ENCODE measurements at places on chromosomes 3 and 15.

- peak; percentile 91 for DNase-seq
These were observed 37.5 kb downstream of the CD86 start for GRCh38 chr3:122092460-122093165.

DNA sequence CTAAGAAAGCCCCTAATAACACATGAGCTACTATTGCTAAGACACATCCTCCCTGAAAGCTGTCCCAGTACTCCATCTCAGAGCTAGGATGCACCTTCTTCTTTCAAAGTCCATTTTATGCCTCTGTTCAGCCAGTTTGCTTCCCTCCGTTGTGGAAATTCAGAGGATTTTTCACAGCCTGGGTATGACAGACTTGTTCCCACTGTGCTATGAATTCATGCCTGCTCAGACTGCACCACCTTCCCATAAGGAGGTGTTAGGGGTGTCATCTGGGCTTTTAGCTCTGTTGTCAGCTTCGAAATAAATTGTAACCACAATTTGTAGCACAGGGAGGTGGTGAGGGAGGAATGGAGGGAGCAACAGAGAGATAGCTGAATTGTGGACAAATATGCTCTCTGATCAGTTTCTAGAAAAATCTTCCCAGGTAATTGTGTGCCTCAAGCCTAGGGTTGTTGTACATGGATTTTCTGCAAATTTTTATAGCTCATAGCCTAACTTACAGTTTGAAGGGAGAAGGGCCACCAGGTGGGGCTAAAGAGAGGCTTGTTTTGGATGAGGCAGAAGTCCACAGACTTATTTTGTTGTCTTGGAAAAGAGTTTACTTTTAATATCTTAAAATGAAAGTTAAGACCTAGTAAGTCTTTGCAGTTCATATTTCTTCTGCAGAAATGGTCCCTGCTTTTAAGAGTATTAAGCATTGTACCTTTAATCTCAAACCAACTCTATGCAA is 462.0 kb downstream of the PDCD6IP start:
- DNase-seq = peak; percentile 86

DNA sequence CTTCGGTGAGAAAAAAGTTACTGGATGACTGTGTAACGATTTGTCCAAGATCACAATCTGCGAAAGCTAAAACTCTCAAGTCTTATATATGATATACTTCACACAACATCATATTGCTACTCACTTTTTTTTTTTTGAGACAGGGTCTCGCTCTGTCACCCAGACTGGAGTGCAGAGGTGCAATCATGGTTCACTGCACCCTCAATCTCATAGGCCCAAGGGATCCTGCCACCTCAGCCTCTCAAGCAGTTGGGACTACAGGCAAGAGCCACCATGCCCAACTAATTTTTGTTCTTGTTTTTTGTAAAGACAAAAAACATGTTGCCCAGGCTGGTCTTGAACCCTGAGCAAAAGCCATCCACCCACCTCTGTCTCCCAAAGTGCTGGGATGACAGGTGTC is 5.4 kb upstream of the ATP13A4 start:
- no peak for DNase-seq

- no peak for DNase-seq
These were observed 486.8 kb upstream of the ALCAM start for GRCh38 chr3:104879919-104880318.

DNA sequence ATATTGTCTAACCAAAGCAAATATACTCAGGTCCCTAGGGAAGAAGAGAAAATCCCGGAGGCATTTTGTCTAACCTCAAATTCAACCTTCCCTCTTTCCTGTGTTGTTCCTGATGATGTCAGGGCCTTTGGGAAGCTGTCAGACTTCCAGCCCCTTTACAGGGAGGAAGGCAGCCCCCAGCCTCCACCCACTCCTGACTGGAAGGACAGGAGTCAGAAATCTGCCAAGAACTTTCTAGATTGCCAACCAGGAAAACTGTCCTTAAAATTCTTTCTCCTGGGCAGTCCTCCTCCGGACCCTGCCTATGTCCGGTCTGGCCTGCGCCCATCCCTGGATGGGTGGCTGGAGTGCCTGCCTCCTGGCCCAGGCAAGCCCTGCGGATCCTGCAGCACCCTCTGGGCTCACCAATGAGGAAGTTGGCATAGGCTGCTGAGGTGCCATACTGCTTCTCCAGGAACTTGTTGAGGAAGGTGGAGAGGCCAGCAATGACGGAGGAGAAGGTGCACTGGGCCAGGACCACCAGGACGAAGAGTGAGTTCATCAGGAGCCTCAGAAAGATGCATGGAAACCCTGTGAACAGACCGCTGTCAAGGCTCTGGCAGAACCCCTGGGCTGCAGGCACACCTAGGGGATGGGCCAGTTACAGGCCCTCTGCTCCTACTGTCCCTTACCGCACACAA is 52.6 kb upstream of the RAB6B start:
- DNase-seq = no peak

GRCh38 chr15:61186905-61187741 is 42.0 kb downstream of the RORA start:
- no peak for DNase-seq

DNA sequence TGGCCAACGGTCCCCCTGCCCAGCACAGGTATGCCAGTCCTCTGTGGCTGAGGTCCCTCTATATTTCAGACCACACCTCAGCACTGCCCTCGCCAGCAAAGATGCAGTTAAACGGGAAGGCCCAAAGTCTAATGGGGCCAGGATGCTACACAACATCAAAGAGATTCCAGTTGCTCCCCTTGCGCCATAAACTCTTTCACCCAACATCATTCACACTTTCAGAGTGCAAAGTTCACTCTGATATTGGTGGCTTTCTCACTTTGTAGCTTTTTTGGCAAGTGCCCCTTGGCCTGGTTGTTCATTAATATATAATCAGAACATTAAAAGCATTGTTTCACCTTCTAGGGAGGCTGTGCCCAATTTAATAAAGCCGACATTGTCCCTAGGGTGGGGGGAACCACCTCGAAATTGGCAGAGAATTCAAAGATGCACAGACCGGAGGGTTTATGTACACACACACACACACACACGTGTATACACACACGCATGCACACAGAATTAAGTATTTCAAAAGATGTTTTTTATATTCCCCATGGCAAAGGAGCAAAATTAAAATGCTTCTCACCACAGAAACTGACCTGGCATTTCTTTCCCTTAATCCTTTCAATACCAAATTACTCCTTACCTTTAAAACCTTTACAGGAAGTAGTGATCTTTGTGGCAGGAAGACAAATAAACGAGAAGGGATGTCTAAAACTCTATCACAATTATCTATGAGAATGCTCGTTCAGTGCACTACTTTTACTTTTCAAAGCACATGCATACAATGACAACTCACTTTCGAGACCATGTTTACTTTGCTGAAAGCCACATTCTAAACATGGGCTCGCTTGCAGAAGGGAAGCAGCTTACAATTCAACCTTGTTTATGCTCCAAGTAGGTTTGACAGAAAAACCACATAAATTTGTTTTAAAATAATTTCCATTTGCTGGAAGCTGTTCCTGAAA is 19.5 kb downstream of the LRIG1 start:
- DNase-seq = no peak

- DNase-seq = peak; percentile 83
These were observed 76.7 kb upstream of the VGLL4 start for GRCh38 chr3:11720304-11720898.

DNA sequence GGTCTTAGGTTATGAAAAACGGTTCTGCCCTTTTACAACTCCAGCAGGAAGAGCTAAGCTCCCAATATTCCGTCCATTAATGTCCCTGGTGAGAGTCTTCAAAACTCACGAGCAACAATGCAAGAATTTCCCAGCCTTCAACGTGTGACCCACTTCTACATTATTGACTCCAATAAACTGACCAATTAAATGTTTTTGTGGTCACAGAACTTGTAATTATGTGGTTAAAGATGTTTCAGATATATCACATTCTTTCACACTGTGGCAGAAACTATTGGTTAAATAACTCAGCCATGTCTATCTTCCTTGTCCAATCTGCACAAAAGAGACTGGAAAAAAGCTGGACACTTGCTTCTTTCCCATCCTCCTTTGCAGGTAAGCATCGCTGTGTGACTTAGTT is 286.6 kb upstream of the ADAMTS9 start:
- DNase-seq = no peak

DNA sequence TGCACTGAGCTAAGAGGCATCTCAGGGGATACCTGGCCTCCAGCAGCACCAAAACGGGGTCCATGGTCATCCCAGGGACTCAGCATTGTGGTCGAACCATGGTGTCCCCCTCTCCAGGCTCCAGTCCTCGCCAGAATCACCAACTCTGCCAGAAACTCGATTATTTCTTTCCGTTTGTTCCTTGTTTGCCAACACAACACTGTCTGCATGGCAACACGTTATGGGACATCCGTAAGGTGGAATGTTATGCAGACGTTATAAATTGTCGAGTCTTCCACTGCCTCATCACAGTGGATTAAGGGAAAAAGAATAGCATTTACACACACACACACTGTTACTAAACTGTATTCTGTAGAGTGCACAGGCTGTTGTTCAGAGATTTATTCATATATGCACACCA is 52.5 kb upstream of the RPL32 start:
- no peak for DNase-seq

DNA sequence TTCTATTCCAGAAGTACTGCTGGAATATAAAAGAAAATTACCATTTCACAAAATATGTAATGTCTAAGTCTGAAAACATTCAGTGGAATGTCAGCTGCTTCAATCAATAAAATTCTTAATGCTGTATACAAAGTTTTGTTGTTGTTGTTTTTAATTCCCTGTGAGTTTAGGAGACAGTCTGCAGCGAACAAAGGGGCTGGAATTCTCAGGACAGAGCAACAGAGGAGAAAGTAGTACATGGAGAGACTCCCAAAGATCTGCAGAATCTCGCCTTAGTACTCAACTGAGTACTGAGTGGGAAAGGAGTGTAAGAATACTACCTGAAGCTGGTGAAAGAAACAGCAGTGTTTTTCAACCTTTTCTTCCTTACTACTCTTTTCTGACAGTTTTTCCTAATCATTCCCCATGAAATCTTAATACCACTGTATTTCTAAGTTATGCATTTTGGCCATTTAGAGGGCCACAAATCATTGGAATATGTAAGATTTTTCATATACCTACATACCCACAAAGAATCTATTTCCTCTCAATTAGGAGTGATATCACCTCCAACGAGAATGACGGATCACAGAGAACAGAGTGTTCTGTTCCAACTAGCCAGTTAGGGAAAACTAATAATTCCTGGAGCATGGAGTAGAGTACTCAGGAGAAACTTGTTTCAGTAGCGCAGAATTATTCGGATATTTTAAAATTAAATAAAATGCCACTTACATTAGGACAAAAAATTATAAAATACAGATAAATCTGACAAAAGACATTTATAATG is 16.0 kb downstream of the ANKRD28 start:
- no peak for DNase-seq

GRCh38 chr3:126523745-126524428 is at the start of gene CHST13:
Gene CHST13, plus strand, starts transcription at chr3:126524155. Its CDS starts 178 bp downstream, at chr3:126524333.
- peak; percentile 93 for DNase-seq

GRCh38 chr3:56795829-56796185 is 5.9 kb downstream of the ARHGEF3 start:
- DNase-seq = peak; percentile 76

GRCh38 chr3:188394623-188395022 is 240.7 kb downstream of the LPP start:
- DNase-seq = no peak

DNA sequence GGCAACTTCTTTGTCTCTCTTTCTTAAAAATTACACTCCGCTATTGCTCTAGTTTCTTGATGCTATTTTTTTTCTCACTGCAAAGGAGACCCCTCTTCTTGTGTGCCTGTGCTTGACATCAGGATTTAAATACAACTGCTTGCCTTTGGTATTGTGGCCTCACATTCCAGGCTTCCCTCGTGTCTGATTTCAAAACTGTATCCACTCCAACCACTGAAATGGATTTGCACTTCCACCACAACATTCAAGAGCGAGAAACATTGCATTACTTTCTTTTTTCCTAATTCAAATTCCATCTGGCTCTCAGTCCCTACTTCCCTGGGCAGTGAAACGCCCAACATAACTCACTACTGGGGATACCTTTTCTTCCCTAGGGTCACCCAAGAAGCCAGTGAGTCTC is 50.4 kb upstream of the PXYLP1 start:
- no peak for DNase-seq

DNA sequence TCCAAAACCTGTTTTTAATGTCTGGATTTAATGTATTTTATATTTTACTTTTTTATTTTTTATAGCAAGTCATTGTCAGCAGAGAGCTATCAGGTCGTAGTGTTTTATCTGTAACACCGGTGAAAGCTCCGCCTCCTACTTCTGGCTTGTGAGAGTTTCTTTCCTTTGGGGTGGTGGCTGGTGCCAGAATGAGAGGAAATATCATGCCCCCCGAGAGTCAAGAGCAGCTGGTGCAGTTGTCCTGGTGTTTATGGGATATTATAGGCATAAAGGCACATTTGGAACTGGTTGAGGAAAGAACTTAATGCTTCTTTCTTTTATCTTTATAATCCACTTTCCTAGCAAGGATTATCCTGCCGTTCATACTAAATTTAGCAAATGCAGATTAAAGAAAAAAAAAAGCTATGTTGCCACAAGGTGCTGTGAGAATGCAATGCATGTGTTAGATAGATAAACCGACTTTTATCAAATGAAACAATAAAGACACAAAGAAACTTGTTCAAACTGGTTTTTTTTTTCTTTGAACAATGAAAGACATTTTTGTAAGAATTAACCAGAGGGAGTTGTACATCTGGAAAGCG is 260.1 kb upstream of the PLSCR5 start:
- no peak for DNase-seq

DNA sequence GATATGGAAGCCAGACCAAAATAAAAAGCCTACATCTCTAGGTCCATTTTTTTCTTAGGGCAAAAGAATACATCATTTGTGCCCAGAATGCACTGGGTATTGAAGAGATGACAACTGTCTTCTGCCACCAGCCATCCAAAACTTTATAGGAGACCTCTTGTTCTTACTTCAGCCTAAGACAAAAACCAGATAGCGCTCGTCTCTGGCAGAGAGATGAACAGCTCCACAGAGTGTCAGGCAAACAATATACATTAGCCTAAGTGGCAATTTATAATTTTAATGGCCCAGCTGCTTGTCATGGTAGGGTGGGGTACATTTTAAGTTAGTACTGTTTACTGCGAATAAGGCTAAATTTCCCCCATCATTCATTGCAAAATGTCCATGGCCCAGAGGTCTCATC is 38.9 kb upstream of the PIAS1 start:
- no peak for DNase-seq

GRCh38 chr3:33525232-33525631 is 85.0 kb upstream of the UBP1 start:
- DNase-seq = no peak

GRCh38 chr3:13111173-13111872 is 38.1 kb upstream of the IQSEC1 start:
- no peak for DNase-seq

GRCh38 chr3:141345528-141345927 is 22.8 kb upstream of the ZBTB38 start:
- no peak for DNase-seq

GRCh38 chr3:129224984-129225393 is 24.4 kb upstream of the COPG1 start:
- peak; percentile 93 for DNase-seq

GRCh38 chr3:151796105-151796680 is 17.7 kb upstream of the AADAC start:
- DNase-seq = no peak

GRCh38 chr3:8546609-8547008 is 45.0 kb downstream of the LMCD1 start:
- no peak for DNase-seq

- no peak for DNase-seq
These were observed 139.6 kb downstream of the PTPRG start for GRCh38 chr3:61701011-61701410.

GRCh38 chr3:171768281-171768900 is 41.9 kb downstream of the PLD1 start:
- DNase-seq = no peak

- DNase-seq = no peak
These were observed 62.3 kb upstream of the ARL8B start for GRCh38 chr3:5059782-5060181.
